Activated naive CD8-positive, alpha-beta T cell treated with anti-CD3 and anti-CD28 coated beads, Interleukin-2, amount 10 ng/mL, durations not matched to agents 7 days and 5 days (primary cell): ENCODE measurements at places on chromosomes 12 and 14. TPM values are rescaled to one million over a fixed set of nuclear protein-coding genes. Genes with fewer than 3 reads are reported as not detected.

DNA sequence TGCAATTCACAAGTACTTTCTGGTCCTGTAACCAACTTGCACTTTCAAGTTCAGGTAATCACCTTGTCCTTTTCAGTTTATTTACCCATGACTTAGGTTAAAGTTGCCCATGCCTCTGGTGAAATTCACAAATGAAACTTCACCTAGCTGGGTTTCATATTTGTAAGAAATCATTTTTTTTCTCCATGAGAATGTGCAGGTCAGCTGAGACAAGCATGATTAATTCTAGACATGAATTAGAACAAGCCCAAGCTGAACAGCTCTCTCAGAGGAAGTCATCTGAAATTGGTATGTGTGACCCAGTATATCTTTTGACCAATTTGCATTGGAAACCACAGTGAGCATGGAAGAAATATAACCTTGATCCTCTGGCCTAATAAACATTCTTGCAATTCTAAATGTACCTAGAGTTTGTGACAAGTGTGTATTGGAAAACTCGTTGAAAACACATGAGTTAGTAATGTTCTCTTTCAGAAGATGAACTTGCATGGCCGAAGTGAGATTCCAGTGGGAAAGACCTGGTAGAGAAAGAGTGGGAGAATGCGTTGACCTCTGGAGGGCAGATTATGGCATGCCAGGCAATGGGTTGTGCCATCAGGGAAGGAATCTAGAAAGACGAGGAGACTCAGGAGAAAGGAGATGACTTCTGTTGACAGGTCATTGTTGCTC lies 486.5 kb downstream of the ZFP36L1 start:
- no peak for DNase-seq
- H3K36me3 ChIP-seq: peaks cover 14% of the 10 kb centered on the region
- no peak overlapping the region for H3K4me3 ChIP-seq
- no peak overlapping the region for H3K27ac ChIP-seq
- no peaks in the 10 kb centered on the region for H3K27me3 ChIP-seq

DNA sequence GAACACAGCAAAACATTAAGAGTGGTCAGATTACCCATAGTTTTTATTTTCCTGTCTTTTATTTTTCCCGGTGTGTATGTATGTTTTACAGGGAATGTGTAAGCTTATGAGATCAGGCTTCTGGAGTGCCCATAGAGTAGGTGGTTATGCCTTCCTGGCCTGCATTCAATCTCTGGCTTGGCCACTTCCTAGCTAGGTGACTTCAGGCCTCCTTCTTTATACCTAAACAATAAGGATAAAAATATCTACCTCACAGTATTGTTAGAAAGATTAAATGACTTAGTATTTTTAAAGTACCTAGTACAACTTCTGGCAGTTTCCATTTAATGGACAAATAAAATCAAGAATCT lies 42.4 kb downstream of the ITPR2 start:
- peaks cover 29% of the 10 kb centered on the region for H3K36me3 ChIP-seq
- H3K27ac ChIP-seq: no peak overlapping the region
- H3K4me1 ChIP-seq: peaks cover 19% of the 10 kb centered on the region
- H3K27me3 ChIP-seq: no peaks in the 10 kb centered on the region
- no peak overlapping the region for H3K4me3 ChIP-seq

DNA sequence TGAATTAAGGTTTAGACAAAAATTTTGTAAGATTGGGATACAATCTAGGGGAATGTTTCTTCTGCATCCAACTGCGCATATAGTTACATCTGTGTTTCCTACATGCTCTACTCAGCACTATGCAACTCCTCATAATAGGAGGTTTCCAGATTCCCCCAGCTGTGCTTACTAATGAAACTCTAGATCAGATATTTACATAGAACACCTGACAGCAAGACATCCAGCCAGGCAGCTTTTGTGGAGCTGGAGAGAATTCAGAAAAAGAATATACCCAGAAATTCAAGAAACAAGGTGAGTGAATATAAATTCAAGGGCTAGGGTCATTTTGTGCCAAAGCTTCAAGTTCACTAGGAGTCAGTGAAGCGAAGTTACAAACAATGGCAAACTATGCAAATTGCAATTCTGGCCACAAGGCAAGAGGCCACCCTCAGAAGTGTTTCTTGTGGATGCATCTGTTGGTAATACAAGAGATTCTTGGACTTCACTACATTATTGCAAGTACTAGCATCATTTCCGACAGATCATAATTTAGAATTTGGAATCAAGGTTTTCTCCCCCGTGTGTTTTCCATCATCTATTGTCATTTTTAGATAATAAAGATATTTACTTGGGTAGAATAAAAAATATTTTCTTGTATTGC lies 341.2 kb upstream of the NAV3 start:
- H3K27ac ChIP-seq: no peak overlapping the region
- H3K27me3 ChIP-seq: no peaks in the 10 kb centered on the region
- no peak overlapping the region for H3K4me3 ChIP-seq
- no peaks in the 10 kb centered on the region for H3K4me1 ChIP-seq
- no peak for DNase-seq

Gene IKBIP
- 23.4 TPM for total RNA-seq

- peaks cover 85% of the 10 kb centered on the region for H3K27me3 ChIP-seq
- peak; percentile 48 for DNase-seq
- H3K27ac ChIP-seq: no peak overlapping the region
Measured at GRCh38 chr12:116879509-116880212, 1.6 kb downstream of the HRK start.

GRCh38 chr14:69749956-69750355 lies 17.0 kb upstream of the SRSF5 start:
- peaks cover 5% of the 10 kb centered on the region for H3K4me1 ChIP-seq
- H3K36me3 ChIP-seq: peaks cover 2% of the 10 kb centered on the region
- H3K27ac ChIP-seq: no peak overlapping the region
- no peak overlapping the region for H3K4me3 ChIP-seq
